Aorta (tissue), 5 donors: ENCODE measurements at places on chromosomes 2 and 18. TPM values are rescaled to one million over a fixed set of nuclear protein-coding genes. Genes with fewer than 3 reads are reported as not detected.

CNGA3 gene
- not detected for polyA plus RNA-seq

- no peaks in the 10 kb centered on the region for H3K27me3 ChIP-seq
- no peaks in the 10 kb centered on the region for H3K36me3 ChIP-seq
- DNase-seq: no peak
- no peak overlapping the region for H3K4me3 ChIP-seq
These were observed 4.9 kb upstream of the STK11IP start for GRCh38 chr2:219592736-219593135.

- no peak overlapping the region for H3K4me3 ChIP-seq
- DNase-seq: no peak
These were observed 36.0 kb downstream of the SETBP1 start for GRCh38 chr18:44716697-44717163.

DNA sequence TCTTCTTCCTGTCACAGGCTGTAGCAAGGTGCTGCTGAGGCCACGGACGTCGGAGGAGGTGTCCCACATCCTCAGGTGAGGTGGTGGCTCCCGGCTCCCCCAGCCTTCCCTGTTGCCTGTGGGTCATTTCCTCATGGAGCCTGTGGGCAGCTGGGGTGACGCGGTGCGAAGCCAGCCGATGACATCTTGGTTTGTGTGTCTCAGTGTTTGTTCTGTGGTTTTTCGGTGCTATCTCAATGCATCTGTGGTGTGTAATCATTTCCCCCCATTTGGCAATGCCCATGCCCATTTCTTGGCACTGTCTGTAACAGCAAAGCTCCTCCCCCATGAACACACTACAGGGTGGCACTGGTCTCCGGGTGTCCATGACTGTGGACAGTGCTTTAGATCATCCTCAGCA lies 6.6 kb downstream of the D2HGDH start:
- H3K4me3 ChIP-seq: no peak overlapping the region
- H3K36me3 ChIP-seq: peaks cover 2% of the 10 kb centered on the region
- H3K27ac ChIP-seq: no peak overlapping the region
- H3K4me1 ChIP-seq: no peaks in the 10 kb centered on the region

NT5C1B gene
- not detected for polyA plus RNA-seq

UGT1A3 gene
- not detected for polyA plus RNA-seq
